ENCODE measurements at places on chromosomes 2 and 18.

DNA sequence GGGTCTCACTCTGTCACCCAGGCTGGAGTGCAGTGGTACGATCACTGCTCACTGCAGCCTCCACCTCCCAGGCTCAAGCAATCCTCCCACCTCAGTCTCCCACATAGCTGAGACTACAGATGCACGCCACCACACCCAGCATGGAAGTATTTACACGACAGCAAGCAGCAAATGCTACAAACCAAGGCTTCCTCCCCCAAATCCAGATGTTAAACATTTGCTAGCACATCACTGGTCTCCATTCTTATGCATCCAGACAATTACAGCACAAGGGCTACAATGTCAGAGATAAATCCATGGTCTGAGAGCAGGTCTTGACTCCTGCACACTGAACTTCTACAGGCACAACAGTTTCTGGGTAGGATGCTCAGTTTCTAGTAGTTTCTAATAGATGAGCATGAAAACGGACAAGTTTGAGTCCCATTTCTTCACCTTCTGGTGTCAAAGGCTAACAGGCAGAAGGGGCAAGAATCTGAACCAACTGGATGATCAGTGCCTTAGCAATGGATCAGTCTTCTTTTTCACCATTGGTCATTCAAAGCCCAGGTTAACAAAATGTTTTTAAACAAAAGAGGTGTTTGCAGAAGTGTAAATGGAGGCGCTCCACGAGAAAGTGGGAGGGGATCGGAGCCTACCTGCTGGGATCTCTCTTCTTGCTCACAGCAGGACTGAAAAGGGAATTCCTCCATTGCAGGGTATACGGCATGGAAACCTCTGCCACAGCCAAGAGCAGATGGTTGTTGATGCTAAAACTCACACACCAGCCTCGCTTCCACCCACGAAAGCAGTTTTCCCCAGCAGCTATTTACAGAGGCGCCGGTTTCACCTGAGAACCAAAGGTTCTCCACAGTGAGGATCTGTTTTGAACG, 135.0 kb upstream of the ARL4C start:
- no peak for DNase-seq

DNA sequence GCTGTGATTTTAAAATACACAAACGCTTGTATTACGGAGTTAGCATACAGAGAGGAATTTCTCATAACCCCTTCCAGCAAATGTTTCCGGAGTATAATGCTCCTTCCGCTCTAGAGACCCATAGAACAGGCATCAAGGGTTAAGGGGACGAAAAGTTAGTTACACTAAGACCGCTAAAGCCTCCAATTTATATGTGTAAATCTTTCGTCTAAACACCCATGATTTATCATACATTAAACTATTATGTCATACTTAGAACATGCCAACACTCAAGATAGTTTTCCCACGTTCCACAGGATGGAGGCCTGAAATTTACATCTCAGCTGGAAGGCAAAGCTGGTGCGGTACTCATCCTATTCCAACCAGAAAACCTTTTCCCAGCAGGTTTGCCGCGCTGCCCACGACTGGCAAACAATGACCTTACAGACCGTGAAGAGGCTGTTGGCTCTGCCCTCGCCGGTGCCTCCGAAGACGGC, 650 bp downstream of the ORMDL1 start:
- no peak for DNase-seq

DNA sequence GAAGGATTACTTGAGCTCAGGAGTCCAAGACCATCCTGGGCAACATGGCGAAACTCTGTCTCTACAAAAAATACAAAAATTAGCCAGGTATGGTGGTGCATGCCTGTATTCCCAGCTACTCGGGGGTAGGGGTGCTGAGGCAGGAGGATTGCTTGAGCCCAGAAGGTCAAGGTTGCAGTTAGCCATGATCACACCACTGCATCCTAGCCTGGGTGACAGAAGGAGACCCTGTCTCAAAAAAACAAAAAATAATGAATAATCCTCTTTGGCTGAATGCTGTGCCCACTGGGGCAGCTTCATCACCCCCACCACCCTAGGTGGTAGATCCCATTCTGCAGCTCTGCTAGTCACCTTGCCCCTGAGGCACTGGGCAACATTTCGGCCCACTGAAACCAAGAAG, 109.4 kb downstream of the ZFP36L2 start:
- no peak for DNase-seq

GRCh38 chr18:48732767-48733424, 194.1 kb downstream of the CTIF start:
- DNase-seq: peak; percentile 62

DNA sequence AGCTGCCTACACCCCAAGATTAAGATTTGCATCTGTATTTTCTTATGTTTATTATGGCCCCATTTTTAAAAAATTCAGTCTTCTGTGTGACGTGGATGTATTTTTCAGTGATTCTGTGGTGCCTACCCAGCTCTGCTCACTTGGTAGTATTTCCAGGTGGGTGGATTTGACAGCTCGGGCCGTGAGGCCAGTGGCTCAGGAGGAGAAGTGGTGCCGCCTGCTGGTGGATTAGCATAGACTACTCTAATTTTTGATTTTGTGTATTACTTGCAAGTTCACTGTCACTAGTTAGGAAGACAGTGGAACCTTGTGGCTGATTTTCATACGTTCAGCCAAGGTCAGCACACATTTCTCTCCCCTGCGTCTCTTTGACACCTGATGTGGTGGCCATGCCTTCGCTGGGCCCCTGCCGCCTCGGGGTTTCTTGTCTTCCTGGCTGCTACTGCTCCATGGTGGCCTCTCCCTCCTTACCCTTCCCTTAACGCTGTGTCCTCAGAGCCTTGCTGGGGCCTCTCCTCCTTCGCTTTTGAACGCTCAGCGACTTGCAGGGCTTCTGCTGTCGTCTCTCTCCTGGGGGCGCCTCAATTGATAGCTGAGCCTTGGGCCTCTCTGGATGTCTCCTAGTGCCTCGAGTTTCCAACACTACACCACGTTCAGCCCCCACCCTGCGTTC, 89.4 kb downstream of the DGKD start:
- DNase-seq: peak; percentile 75

GRCh38 chr2:191176801-191177438, 26.1 kb upstream of the STAT4 start:
- DNase-seq: no peak

GRCh38 chr2:240529344-240529999, 28.3 kb downstream of the ANKMY1 start:
- DNase-seq: no peak

GRCh38 chr18:79484661-79485621, 89.2 kb downstream of the NFATC1 start:
- DNase-seq: no peak

DNA sequence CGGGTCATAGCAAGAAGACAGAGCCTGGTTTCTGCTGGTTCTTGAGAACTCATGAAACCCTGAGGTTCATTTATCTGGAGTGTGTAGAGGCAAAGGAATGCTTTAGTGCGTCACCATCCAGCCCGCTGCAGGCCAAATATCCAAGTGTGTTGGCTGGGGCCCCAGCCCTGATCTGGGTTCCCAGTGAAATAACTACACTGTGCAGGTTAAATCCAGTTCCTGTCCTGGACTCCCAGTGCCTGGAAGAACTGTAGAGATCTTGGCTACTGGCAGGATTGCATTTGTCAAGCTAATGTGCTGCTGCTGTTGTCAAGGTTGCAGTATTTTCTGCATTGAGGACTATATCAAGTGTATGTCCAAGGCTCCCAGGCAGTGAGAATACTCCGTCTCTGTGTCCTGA, 89.9 kb downstream of the MAPK4 start:
- DNase-seq: no peak

GRCh38 chr2:1567556-1568344, 154.5 kb downstream of the TPO start:
- no peak for DNase-seq

Data from inflammatory macrophage (primary cell).